ENCODE measurements at places on chromosomes 2 and 18. TPM values are rescaled to one million over a fixed set of nuclear protein-coding genes. Genes with fewer than 3 reads are reported as not detected.

The TCF4 gene
- 57.8 TPM for total RNA-seq

The RAB1A gene
- 85.0 TPM for total RNA-seq

The TMEM163 gene
- total RNA-seq: not detected

The TRABD2A gene
- total RNA-seq: 6.8 TPM

The INPP5D gene
- total RNA-seq: 1.3 TPM

The CLEC4F gene
- not detected for total RNA-seq

The TMEM198 gene
- 1.3 TPM for total RNA-seq

The ITPRIPL1 gene
- 2.7 TPM for total RNA-seq

The GAL3ST2 gene
- 0.09 TPM for total RNA-seq

The TMEM185B gene
- total RNA-seq: 14.2 TPM

The LHCGR gene
- total RNA-seq: not detected

The EML6 gene
- 0.17 TPM for total RNA-seq

The ASXL3 gene
- total RNA-seq: 0.69 TPM

The MARCHF4 gene
- under 0.01 TPM for total RNA-seq

The UGT1A3 gene
- total RNA-seq: not detected

The LYPD6 gene
- not detected for total RNA-seq

The SLC23A3 gene
- 0.63 TPM for total RNA-seq

The ERLEC1 gene
- total RNA-seq: 43.7 TPM

The NT5DC4 gene
- not detected for total RNA-seq

The MC5R gene
- total RNA-seq: not detected

The LOXHD1 gene
- not detected for total RNA-seq

The CFAP221 gene
- not detected for total RNA-seq

Measured in bronchial smooth muscle cell (primary cell).